ENCODE measurements at places on chromosomes 3 and 15.

- DNase-seq: no peak
Observed at GRCh38 chr3:106533093-106533787, 664.4 kb upstream of the CBLB start.

GRCh38 chr3:76585794-76586392 is 454.0 kb upstream of the ROBO2 start:
- DNase-seq: peak; percentile 27

GRCh38 chr3:63385629-63386028 is 107.5 kb downstream of the SYNPR start:
- no peak for DNase-seq

GRCh38 chr3:133856316-133856715 is 39.4 kb downstream of the RAB6B start:
- DNase-seq: no peak

Data from MCF 10A (cell line).